ENCODE measurements at places on chromosomes 16 and 17.

DNA sequence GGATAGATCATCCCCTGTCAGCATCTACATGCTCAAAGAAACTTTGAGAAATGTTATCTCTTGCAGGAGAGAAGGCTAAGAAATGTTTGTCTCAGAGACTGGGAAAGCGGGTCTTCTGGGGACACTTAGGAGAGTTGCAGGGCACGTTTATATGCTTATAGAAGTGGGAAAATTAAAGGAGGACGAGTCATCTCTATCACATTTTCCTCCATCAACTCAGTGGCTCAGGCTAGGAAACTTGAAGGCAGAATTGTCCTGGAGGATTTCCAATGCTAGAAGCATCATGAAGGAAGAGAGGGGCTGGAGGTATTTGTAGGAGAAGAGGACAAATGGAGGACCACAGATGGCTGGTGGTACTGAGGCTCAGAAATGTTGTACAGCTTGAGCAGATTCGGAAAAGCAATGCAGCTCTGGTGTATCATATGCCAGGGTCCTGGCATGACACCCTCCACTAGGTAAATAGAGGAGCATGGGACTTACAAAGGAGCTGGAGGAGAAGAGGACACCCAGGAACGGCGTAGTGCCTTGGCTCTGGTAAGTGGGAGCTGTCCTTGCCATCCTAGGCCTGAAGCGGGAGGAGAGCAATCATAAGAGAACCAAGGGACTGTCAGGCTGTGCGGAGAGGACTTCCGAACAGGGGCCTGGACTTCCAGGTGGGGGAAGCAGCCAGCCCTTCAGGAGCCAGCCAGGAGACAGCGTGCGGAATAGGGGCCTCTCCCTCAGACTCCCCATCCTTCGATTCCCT is 4.5 kb upstream of the HS3ST3B1 start:
- no peak for DNase-seq

DNA sequence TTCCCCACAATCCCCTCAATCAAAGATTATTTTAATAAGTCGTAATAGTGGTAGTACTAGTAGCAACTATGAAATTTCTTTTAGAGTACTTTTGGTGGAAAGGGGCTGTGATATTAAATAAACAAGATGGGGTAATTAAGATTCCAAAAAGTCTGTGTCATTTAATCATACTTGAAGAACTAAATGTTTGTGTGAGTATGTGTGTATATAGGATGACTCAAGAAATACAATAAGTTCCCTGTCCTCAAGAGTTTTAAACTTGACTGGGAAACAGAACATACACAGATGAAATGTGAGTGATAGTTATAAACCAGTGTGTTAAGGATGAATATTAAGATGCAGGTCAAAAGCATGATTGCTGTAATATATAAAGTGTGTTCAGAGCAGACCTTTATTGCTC is 2.3 kb downstream of the ALDH3A2 start:
- DNase-seq: no peak

GRCh38 chr17:19311016-19311415 is 51.5 kb downstream of the B9D1 start:
- DNase-seq: no peak

- no peak for DNase-seq
These were observed 309.0 kb downstream of the CDH13 start for GRCh38 chr16:82935766-82936165.

DNA sequence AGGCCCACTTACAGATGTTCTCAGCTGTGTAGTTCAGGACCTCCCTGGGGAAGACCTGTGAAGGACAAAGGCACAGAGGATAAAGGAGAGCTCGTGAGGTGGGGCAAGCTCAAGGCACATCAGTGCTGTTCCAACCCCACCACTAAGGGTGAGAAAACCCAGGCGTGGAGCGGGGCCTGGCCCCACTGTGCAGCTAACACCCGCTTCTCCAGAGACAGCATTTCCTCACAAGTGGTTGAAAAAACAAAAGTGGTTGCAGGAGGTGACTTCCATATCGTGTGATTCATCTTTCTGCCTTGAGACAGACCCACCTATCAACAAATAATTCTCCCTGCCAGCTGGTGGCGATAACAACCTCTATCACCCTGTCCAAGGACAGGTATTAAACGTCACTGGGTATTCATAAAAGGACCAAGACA is 30.0 kb downstream of the SNN start:
- no peak for DNase-seq

GRCh38 chr17:57294101-57294500 is 37.8 kb downstream of the MSI2 start:
- DNase-seq: no peak

GRCh38 chr16:78284957-78285434 is 185.5 kb downstream of the WWOX start:
- DNase-seq: no peak

DNA sequence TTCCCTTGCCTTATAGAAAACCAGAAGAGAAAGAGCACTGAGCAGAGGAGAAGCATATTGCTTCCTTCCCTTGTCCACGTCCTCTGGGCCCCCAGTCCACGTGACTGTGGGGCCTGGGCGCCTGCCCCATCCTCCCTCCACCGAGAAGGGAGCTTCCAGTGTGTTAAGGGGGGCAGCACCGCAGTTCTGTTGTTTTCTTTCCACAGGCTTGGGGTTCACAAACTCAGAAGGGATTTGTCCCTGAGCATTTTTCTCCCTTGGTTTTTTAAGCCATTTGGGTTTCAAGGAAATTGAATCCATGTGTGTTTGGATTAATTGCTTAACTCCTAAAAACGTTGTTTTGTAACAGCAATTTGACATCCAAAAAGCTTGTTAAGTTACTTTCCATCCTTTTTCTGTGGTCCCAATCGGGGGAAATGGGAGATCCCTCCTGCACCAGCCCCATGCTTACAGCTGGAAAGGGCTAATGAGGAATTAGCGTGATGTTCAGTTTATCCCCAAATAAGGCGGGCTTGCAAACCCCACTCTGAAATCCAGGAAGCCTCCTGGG is 347.5 kb upstream of the TNRC6C start:
- no peak for DNase-seq

Measured in activated T-helper 1 cell treated with anti-CD3 and anti-CD28 coated beads, Interleukin-2, amount 50 U/mL, for 16 hours (primary cell).